Psoas muscle (tissue), 8 donors: ENCODE measurements at places on chromosomes 13 and 19. TPM values are rescaled to one million over a fixed set of nuclear protein-coding genes. Genes with fewer than 3 reads are reported as not detected.
A peak's percentile ranks its signal among the peaks of the same experiment; 100 is the strongest.

Gene ADGRE2
- 0.19 TPM for polyA plus RNA-seq

Gene LIM2
- not detected for polyA plus RNA-seq

Gene CSNK1G2
- polyA plus RNA-seq: 49.8 TPM

Gene PLK5
- polyA plus RNA-seq: 0.35 TPM

Gene LRRC63
- polyA plus RNA-seq: 0.03 TPM

Gene DCT
- polyA plus RNA-seq: 0.05 TPM

Gene B3GNT3
- 0.03 TPM for polyA plus RNA-seq

Gene SYT5
- polyA plus RNA-seq: not detected

Gene SMAD9
- polyA plus RNA-seq: 1.0 TPM

Gene CEACAM16
- 0.08 TPM for polyA plus RNA-seq

Gene CEACAM6
- polyA plus RNA-seq: 0.03 TPM

Gene FFAR2
- polyA plus RNA-seq: 0.07 TPM

Gene ZNF548
- 4.6 TPM for polyA plus RNA-seq

Gene PSG7
- polyA plus RNA-seq: not detected

Gene A1BG
- 10.0 TPM for polyA plus RNA-seq

GRCh38 chr13:32960626-32961025, 55.6 kb upstream of the KL start:
- DNase-seq: no peak

DNA sequence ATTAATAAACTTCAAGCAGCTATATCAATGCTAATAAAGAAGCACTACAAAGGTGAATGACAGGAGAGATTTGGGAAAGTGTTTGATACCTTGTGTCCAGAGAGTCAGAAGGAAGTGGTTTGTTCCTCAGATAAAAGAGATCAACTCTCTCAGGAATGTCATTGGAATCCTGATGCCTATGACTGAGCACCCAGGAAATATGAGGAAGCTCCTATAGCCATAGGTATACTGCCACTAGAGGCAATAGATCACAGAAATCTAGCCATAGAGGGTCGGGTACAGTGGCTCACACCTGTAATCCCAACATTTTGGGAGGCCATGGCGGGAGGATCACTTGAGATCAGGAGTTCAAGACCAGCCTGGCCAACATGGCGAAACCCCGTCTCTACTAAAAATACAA, 612.6 kb downstream of the DACH1 start:
- DNase-seq: no peak

DNA sequence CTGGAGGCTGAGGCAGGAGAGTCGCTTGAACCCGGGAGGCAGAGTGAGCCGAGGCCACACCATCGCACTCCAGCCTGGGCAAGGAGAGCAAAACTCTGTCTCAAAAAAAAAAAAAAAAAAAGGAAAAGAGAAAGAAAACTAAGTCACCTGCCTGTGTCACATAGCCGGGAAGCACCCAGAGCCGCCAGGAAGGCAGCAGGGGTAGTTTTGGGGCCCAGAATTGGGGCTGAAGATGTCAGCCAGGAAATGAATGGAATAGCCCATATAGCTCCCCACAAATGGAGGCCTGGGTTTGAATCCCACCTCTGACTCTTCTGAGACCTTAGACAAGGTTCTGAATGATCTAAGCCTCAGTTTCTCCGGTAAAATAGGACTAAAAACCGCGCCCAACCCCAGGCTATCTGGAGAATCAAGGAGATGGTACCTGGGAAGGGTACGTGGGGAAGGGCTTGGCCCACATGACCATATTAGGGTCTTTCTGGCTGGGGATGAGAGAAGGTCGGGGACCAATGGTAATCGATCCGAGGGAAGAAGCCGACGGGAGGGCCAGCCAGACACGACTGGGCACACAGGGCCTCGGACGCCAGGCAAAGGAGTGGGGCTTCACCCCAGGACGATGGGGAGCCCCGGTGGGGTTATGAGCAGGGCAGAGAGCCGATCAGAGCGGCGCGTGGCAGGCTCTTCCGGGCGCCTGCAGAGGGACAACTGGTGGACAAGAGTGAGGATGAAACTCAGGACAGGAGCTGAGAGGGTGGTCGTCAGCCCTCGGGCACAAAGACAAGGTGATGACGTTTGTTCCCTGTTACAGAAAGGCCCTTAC, 14.4 kb downstream of the CCDC124 start:
- DNase-seq: no peak

- DNase-seq: no peak
Measured at GRCh38 chr19:53396525-53396868, 1.5 kb downstream of the ZNF765 start.

DNA sequence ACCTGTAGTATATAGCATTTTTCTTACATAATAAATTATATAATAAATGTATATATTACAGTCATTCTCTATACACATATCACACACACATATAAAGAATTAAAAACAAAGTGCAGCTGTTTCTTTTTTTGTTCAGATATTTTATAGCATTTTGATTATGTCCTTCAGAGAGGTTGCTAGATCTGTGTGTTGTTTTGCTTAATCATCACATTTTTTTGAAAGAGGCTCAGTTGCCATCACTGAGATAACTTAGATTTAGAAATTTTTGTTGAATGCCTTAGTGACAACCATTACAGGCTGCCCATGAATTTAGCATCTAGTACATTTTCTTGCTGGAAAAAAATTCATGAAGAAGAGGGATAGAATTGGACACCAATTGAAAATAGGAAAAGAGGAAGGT, 545.2 kb upstream of the PCDH9 start:
- DNase-seq: no peak

DNA sequence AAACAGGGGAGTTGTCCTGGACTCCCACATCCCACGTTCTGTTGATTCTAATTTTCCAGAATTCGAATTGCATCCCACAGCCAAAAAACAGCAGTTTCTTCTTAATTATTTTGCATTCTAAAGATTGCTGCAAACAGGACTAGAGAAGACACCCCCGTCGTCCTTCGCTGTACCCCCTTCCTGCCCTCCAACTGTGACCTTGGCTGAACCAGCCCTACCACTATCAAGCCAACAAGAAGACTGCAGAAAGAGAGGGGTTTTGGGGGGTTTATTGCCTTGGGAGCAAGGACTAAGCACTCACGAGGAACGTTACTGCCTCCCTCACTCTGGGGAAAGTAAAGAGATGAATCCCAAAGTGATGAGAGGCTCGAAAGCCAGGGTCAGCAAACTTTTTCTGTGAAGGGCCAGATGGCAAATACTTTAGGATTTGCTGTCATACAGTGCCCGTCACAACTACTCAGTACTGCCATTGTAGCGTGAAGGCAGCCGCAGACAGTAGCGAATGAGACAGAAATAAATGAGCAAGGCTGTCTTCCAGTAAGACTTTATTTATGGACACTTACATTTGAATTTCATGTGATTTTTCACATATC, 32.5 kb upstream of the KATNAL1 start:
- no peak for DNase-seq

- no peak for DNase-seq
Measured at GRCh38 chr19:31272583-31273106, 76.6 kb downstream of the TSHZ3 start.

DNA sequence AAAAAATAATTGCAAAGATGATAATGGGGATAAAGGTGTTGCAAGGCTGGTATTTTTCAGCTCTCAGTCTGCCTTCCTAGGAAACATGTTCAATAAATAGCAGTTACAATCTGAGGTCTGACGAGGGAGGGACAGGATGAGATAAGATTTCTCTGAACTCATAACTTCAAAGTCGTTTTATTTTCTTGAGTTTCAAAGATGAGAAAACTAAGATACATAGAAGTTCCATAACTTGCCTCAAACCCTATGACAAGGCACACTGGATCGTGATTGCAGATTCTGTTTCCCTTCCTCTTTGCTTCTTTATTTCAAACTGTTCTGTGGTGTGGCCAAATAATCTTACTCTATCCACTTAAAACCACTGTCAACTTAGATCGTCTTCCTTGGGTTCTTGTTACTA, 327.2 kb downstream of the GPC5 start:
- no peak for DNase-seq

- no peak for DNase-seq
Measured at GRCh38 chr13:97768134-97768533, 185.3 kb upstream of the IPO5 start.

GRCh38 chr19:41541990-41542584, 33.9 kb upstream of the CEACAM21 start:
- DNase-seq: peak; percentile 47

DNA sequence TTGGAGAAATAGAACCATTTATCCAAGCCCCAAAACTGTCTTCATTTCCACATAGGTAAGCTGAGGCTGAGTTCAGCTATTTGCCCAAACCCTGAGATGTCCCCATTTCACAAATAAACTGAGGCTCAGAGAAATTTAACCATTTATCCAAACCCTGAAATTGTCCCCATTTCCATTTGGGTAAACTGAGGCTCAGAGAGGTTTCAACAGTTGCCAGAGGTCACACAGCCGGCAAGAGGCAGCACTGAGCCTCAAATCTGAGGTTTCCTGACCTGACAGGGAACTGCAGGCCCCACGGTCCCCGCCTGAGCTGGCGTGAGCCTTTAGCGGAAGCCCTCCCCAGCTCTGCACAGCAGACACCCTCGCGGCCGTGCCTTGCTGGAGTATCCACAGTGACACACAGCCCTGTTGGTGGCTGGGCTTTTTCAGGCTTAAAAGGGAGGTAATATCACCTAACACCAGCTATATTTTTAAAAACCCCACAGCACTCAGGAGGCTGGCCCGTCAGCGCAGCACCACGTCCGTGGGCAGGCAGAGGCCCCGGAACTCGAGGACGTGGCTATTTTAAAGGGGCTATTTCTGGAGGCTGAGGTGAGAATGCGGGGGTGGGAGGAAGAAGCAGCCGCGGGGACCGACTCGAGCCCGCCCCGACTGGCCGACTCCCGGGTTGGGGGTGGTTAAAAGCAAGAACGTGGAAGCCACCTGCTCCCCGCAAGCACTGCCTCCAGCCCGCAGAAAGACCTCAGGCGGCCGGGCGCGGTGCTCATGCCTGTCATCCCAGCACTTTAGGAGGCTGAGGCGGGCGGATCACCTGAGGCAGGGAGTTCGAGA, 18.5 kb downstream of the PTPRS start:
- DNase-seq: no peak

DNA sequence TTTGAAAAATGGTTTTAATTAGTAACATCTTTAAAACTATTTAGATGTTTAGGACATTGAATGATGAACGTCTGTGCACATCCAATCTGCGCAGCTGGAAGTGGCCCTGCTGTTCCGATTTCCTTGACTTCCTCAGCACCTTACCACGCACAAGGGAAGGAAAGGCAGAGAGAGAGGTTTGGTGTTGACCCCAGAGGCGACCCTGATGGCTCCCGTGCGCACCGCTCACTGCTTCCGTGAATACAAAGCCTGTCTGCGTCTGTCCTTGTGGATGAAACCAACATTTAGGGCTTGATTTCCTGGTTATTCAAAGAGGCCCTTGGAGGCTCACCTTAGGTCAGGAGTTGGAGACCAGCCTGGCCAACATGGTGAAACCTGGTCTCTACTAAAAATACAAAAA, 8.5 kb downstream of the MCF2L start:
- DNase-seq: no peak

DNA sequence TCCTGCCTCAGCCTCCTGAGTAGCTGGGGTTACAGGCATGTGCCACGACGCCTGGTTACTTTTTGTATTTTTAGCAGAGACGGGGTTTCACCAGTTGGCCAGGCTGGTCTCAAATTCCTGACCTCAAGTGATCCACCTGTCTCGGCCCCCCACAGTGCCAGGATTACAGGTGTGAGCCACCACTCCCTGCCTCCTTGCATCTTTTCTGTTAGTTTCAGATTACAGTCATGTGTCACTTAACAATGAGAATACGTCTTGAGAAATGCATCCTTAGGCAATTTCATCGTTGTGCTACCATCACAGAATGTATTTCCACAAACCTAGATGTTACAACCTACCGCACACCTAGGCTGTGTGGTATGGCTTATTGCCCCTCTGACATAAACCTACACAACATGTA, 180.4 kb downstream of the TM9SF2 start:
- no peak for DNase-seq

- DNase-seq: no peak
Measured at GRCh38 chr19:1278074-1278473, 2.7 kb downstream of the FAM174C start.

DNA sequence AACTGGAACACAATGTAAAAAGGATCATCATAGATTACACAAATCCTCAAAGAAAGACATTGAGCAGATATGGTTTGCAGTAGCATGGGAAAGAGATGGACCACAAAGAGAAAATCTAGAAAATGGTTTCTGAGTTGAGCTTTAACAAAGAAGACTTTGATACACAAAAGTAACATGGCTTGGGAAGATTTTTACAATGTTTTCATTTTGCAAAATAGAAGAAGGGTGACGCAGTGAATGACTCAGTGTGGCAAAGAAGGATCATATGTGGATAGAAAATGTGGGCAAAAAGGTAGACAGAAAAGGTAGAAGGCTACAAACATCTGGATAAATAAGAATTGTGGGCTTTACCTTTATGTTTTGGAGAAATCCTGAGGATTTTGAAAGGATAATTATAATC, 1220.5 kb downstream of the PCDH17 start:
- DNase-seq: no peak

DNA sequence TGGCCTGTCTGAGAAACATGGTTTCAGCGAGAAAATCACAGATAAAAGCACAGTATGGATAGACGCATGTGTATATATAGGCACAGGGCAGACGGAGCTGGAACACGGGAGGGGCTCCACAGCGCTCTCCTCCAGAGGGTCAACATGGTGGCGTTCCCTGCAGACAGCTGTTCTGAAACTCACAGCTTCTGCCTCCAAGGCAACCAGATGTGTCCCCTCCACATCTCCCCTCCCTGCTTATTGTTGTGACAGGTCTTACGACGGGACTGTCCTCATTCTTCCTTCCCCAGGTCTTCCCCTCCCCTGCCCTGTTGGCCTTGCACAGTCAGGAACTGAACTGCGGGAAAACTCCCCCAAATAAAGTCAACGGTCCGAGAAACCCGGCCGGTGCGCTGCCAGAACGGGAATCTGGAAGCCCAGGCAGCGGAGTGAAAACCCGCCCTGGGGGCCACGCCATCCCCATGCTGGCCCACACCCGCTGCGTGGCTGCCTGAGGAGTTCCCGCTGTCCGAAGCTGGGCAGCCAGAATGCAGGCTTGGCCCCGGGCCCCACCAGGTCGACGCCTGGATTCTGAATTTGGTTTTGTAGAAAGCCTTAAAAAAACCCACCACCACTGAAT, 2.6 kb upstream of the TIMM13 start:
- DNase-seq: no peak

GRCh38 chr19:15283141-15283883, 49.0 kb downstream of the BRD4 start:
- peak; percentile 82 for DNase-seq

- no peak for DNase-seq
Measured at GRCh38 chr19:12748489-12748888, 3.1 kb upstream of the BEST2 start.

DNA sequence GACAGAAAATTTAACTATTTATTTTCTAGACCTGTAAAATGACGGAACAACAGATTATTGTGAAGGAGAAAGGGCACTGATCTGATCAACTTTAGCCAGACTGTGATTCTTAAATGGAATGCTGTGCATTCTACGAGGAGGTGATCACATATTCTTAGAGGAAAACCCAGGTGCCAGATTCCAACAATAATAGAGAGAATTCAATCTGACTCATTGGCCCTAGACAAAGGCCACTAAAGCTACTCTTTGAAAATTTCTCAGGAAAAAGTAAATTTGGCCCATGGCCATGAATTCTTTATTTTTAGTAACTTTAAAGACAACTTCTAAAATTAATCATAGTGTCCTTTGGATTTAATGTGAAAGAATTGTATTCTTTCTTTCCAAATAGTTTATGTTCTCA, 58.6 kb upstream of the POSTN start:
- DNase-seq: no peak
